ENCODE measurements at places on chromosomes 1 and 21. TPM values are rescaled to one million over a fixed set of nuclear protein-coding genes. Genes with fewer than 3 reads are reported as not detected.

GRCh38 chr1:225424562-225425200, 3.2 kb downstream of the LBR start:
- no peak for DNase-seq

DNA sequence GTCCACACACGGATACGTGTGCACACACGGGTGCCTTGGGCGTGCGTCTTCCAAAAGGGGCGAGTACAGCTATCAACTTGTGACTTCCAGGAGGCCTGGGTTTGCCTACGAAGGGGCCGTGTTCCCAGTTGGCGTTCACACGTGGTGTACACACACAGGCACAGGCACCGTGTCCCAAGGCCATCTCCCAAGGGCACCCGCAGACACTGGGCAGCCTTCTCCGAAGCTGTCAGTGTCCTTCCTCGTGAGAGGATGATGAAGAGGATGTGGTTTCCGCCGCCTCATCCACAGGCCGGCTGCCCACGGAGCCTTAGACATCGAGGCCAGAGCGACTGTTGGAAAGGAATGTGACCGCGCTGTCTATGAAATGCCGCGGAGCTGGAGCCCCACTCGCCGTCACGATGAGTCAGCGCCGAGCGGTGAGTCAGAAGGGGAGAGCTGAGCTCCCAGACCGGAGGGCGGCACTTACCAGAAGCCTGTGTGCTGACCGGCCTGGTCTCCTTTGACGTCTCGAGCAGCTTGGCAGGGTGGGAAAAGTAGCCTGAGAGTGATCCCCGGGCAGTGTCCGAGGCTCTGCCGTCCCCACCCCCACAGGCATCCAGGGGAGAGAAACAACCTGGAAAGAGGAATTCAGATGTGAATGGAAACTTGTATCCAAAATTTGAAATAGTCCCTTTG, 141.4 kb upstream of the ARHGEF16 start:
- peak; percentile 91 for DNase-seq

DNA sequence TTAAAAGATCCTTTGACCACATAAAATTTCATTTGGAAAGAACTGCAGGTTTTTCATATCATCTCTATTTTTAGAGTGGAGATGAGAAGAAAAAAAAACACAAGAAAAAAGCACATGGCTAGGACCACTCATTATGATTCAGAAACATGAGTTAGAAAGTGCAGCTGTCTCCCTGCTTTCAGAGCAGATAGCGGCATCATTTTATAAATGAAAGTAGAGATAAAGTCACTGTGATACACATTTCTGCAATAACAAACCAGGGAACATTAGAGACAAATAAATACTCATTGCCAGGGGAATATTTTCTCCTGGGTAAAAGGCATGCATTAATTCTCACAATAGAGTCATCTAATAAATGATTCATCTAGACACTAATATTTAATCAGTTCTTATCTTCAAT, 87.5 kb upstream of the PLPPR4 start:
- DNase-seq, result no peak

DNA sequence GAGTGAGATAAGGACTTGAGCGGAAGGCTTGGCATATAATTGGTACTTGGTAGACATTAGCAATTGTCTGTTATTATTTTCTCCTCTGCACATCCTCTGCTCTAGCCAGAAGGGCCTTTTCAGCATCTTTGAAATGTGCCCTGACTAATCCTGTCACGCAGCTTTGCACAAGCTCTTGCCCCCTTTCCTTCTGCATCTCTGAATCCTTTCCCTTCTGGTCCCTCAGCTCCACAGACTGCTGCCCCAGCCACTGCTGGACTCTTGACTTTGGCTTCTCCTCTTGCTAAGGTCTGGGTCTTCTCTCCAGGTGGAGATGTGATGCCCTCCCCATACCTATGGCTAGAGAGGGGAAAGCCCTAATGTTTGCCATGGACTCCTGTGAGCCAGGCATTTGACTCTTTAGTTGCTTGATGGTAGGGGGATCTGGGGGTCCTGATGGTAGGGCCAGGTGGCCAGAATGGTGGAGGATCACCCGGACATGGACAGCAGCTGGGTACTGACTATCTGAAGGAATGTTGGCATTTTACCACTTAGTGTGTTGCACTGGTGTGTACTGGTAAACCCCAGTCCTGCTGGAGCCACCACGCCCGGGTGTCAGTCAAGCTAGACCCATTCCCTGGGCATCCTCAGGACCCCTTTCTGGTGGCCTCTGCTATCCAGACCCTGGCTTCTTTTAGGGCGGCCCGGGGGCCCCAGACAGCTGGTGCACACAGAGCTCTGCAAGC, 4.4 kb downstream of the HPCA start:
- no peak for DNase-seq

- DNase-seq, result no peak
Observed at GRCh38 chr1:73832276-73833181, 365.4 kb downstream of the LRRIQ3 start.

DNA sequence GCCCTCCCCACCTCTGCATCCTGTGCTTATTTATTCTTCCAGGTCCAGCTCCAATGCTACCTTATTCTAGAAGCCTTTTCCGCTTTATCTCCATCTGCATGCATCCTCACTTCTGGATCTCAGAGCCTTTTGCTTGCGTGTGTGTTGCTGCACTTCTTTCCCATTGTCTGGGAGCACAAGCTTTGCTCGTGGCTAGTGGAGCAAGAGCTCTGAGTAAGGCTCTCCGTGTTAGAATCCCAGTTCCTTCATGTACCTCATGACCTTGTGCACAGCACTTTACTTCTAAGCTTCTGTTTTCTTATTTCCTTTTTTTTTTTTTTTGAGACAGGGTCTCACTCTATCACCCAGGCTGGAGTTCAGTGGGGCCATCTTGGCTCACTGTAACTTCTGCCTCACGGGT, 140.0 kb upstream of the POU3F1 start:
- DNase-seq, result no peak

DNA sequence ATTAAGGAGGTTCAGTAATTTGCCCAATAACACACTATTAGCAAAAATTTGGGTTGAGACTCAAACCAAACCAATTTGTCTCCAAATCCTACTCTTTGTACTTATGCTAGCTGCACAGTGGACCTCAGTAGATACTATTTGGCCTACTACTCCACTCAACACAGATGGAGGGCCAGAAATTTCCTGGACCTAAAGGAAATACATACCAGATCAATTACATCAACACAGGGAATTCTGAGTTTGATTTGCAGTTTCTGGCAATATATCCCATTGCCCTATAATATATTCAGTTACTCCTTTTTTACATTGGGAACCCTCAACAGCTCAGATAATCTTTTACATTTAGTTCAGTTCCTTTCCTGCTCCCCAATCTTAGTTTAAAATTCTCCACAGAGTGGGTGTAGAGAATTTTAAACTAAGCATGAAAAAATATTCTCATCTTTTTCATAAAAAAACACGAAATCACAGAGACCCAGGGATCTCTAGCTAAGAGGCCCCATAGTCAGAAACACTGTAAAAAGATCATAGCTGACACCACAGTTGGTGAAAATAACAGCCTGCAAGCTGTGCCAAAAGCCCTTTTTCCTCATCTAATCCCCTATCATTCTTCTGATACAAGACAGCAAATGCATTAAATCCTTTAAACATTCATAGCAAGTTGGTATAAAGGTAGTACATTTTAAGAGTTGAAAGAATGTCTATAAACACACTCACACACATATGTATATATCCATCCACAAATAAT, 317.7 kb upstream of the ESRRG start:
- no peak for DNase-seq

DNA sequence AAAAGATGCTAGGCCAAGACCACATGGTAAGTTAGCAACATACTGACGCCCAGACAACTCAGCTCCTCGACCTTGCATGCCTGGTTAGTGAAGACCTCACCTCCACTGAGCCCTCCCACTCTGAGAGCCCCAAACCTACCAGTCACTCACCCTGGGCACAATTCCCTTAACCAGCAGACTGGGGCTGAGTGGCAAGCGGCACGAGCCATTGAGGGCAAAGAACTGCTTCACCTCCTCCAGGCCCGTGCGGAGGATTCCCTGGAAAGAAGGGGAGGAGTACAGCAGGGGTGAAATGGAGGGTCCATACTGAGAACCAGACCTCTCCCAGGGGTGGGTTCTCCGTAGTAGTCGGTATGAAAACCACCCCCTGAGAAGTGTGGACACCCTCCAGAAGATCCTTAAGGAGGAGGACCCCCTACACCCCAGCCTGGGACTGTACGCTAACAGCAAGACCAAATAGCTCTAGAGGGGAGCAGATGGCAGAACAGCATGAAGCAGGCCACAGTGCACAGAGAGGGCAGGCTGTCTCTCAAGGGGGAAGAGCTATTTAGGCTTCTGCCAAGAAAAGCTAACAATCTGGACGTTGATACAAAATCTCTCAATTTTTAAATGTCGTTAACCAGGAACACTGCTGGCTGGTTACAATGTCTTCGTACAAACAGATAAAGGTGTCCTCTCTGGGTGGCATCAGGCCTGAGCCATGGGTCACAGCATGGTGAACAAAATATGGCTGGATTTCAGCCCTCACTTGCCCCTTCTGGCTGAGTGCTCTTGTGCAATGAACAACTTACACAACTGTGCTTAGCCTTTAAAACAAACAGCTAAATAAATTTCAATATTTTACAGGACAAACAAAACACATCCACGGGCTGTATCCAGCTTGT, 31.0 kb upstream of the PPP1R15B start:
- no peak for DNase-seq

- peak; percentile 44 for DNase-seq
Observed at GRCh38 chr1:204323887-204324286, 35.8 kb downstream of the PLEKHA6 start.

DNA sequence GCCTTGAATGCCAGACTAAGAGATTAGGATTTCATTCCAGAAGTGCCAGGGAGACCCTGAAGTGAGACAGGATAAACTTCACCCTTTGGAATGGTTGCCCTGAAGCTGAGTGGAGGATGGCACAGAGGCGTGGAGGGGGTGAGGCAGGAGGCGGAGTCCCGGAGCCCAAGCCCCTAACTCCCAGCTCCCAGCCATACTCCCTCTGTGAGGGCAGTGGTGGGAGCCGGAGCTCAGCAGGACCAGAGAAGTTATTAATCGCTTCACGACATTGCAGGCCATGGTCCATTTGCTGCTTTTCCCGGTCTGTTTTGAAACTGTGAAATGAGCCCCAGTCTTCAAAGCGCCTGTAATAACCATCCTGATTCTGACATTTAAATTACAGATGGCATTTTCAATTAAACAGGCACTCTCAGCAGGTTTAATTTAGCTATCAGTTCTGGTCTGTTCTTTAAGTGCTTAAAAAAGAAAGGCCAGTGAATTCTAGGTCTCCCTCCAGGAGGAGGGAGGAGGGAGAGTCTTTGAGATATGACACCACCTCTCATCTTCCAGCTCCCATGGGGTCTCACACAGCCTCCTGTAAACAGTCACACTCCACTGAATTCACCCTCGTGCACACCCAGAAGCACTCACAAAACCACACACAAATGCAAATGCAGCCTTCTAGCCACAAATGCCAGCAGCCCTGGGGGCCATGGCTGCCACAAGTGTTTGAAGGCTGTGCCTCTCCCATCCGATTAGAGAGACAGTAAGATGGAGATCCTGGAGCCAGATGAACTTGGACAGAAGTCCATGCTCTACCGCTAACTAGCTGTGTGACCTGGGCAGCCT, 19.6 kb downstream of the FBXO2 start:
- DNase-seq, result no peak

GRCh38 chr1:18900303-18900841, 2.0 kb downstream of the ALDH4A1 start:
- DNase-seq, result no peak

DNA sequence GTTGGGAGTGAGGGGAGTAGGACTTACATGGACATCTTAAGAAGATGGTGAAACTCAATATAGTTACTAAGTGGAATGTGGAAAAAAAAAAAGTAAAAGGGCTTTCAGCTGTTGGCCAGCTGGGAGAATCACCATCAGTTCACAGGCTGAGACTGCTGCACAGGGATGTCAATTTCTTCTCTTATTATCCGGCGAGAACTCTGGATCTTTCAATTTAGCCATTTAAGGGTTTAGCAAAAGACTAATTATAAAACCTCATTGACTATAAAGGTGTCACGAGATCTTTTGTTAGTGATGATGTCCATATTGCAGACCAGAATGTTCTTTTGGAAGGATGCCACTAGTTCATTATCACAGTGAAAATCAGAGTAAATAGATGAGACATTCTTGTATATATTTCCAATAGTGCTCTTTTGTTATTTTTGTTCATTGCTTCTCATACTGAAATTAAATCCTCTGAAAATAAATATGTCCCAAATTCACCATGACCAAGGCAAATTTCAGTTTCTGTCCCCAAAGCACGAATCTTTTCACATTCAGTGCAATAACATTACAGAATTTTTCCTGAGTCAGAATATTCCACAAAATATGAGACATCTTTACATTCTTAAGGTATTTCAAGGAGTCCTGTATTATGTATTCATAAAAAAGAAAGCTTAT, 266.1 kb downstream of the DNM3 start:
- no peak for DNase-seq

- no peak for DNase-seq
Observed at GRCh38 chr1:170583186-170583585, 51.2 kb downstream of the GORAB start.

GRCh38 chr1:118481126-118481525, 296.1 kb upstream of the SPAG17 start:
- DNase-seq, result no peak

DNA sequence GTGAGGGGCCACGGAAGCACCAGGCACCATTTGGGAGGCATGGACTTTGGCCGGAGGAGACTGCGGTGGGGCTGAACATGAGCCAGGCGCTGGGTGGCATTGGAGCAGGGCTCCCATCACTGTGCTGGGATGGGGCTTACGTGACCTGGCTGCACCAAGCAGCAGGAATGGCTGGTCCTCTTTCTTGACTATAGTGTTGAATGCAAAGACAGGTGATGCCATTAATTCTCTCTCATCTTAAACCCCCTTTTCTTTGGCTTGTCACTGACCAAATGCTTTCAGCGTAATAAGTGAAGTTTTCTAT, 447.9 kb downstream of the CAMTA1 start:
- no peak for DNase-seq

DNA sequence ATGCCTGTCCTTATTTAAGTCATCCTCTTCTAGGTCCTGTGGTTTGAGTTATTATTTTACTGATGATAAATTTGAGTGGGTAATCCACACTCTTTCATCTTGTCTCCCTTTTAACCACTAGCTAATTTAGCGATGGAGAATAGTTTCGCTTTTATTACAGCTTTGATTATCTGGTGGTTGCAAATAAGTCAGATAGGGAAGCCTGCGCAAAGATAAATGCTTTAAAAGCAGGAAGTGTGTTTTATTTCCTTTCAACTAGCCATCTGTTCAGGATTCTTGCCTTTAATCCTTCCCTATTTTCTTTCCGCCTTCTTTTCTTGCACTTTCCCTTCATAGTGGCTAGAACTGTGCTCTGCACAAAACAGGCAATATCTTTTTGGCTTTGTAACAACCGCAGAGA, 129.0 kb downstream of the TGFB2 start:
- DNase-seq, result no peak

- DNase-seq, result no peak
Observed at GRCh38 chr1:206739411-206740076, 31.0 kb upstream of the IL19 start.

- DNase-seq, result no peak
Observed at GRCh38 chr21:39345440-39345839, 3.4 kb downstream of the HMGN1 start.

Gene FAM151A
- polyA plus RNA-seq, result not detected

Gene KCNJ15
- polyA plus RNA-seq, result not detected

Gene SLC30A2
- polyA plus RNA-seq, result not detected

Gene KRTAP10-3
- not detected for polyA plus RNA-seq

Gene MCL1
- polyA plus RNA-seq, result 77.5 TPM

Gene ARMH1
- 1.7 TPM for polyA plus RNA-seq

Gene ROR1
- 9.4 TPM for polyA plus RNA-seq

Gene CDCA8
- polyA plus RNA-seq, result 37.1 TPM

Gene GJA9
- polyA plus RNA-seq, result not detected

Gene WNT9A
- polyA plus RNA-seq, result 1.2 TPM

Gene PRAMEF15
- polyA plus RNA-seq, result not detected

Gene MAPKAPK2
- 43.8 TPM for polyA plus RNA-seq

Gene NPL
- 0.80 TPM for polyA plus RNA-seq

Gene ATP6V0B
- polyA plus RNA-seq, result 101 TPM

Gene RGS8
- not detected for polyA plus RNA-seq

Gene PACC1
- polyA plus RNA-seq, result 11.9 TPM
